Suppressor macrophage treated with lipopolysaccharide for 4 hours (primary cell): ENCODE measurements at places on chromosomes 1 and 21.
A peak's percentile ranks its signal among the peaks of the same experiment; 100 is the strongest.

DNA sequence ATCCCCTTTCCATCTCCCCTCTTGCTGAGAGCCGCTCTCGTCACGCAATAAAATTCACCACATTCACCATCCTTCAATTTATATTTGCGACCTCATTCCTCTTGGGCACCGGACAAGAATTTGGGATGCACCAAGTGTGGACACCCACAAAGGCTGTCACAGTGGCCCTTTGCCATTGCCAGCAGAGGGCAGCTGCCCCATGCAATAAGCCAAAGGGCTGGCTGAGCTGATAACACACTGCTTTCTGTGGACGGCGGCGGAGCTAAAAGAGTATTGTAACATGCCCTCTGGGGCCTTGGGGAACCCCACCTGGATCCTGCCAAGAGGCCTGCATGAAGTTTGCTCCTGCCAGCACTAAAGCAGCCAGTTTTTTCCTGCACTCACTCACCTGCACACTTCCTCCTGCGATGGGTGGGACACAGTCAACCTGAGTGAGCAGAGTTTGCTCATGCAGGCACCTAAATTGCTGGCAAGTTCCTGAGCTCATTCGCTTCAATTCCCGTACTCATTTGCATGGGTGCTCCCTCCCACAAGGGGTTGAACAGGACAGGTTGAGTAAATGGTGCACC, 792.3 kb upstream of the ADAMTS5 start:
- no peak for DNase-seq

DNA sequence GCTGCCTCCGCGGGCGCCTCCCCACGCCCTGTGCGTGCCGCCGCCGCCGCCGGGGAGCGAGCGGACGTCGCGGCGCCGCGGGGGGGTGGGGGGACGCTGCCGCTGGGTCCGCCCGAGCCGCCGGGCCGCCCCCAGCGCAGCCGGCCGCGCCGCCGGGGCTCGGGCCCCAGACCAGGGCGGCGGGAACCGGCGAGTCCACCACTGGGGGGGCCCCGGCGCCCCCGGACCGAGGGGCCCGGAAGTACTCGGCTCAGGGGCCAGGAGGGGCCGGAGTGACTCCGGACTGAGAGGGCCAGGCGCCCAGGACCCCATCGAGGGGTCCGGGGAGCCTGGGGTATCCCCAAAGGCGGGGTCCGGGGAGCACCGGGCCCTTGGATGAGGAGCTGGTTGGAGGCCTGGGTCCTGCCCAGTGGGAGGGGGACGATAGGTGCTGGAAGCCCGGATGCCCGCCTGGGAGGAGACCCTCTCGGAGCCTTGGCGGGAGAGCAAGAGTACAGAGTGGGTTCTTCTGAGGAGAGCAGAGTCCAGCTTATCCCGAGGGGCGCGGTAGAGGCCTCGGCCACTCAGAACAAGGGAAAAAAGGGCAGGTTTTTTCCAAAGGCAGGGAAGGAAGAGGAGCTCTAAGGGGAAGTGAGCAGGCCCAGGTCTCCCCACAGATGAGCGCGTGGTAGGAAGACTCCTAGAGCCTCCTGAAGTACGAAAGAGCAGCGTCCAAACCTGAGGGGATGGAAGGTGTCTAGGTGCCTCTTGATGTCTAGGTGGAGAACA, 556 bp downstream of the GMEB1 start:
- DNase-seq, result peak; percentile 87

DNA sequence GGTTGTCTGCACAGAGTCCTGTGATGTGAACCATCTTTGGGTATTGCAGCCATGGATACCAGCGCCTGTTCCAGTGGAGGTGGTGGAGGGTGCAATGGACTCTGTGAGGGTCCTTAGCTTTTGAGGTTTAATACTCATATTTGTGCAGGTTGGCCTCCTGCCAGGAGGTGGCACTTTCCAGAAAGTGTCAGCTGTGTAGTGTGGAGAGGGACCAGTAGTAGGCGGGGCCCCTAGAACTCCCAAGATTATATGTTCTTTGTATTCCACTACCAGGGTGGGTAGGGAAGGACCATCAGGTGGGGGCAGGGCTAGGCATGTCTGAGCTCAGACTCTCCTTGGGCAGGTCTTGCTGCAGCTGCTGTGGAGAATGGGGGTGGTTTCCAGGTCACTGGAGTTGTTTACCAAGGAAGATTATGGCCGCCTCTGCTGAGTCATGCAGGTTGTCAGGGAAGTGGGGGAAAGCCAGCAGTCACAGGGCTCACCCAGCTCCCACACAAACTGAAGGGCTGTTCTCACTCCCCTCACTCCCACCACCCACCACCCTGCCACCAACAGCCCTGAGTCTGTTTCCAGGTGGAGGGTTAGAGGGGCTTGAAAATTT, 31.2 kb upstream of the ZNF678 start:
- no peak for DNase-seq

- DNase-seq, result no peak
Observed at GRCh38 chr1:195195423-195196057, 1412.7 kb downstream of the KCNT2 start.

GRCh38 chr1:54950006-54950368, 30.4 kb upstream of the TMEM61 start:
- DNase-seq, result no peak

DNA sequence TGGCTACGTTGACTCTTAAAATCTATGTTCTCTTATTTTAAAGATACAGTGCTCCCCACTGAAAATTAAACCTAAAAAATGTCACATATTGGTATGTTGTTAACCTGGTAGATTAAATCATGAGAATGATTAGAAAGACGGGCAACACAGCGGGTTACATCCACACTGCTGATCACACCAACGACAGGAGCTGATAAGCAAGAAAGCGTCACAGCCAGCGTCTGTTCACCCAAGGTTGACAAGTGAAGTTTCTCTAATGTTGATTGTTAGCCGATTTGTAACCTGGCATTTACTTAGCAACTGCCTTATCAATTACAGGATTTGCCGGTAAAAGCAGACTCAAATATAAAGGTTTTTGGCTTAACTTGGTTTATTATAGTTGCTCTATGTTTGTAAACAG, 149.3 kb downstream of the NR5A2 start:
- DNase-seq, result no peak

DNA sequence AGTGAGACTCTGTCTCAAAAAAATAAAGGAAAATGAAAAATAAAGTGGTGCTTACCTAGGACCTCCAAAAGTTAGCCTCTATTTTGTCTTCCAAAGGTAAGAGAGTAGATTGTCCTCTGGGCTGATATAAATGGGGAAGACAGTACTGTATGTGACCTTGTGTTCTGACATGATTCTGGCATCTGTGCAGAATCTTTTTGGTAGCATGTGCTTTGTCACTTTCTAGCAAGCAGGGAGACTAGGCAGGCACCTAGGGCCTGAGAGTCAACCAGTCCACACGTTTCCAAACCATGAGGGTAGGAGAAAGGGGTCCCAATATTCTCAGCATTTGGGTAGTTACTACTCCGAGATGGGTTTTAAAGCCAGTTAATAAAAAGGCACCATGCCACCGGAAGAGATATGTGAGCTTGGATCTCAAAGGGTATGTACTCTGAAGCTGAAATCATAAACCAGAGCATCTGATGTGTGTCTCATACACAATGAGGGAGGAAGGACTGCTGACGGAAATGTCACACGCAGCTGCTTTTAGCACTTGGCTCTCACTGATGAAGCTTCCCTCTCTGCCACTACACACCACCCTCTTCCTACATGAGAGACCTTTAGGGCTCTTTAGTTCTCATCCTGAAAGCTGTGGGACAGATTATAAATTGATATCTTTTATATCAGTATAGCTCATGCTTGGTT, 27.0 kb upstream of the SLC16A1 start:
- peak; percentile 73 for DNase-seq

- DNase-seq, result no peak
Observed at GRCh38 chr21:38012672-38013071, 96.4 kb upstream of the KCNJ6 start.

GRCh38 chr1:206921772-206922265, at the start of gene FCMR:
FCMR (minus strand) TSS chr1:206921941; CDS start chr1:206921854, 87 bp downstream.
- peak; percentile 83 for DNase-seq

DNA sequence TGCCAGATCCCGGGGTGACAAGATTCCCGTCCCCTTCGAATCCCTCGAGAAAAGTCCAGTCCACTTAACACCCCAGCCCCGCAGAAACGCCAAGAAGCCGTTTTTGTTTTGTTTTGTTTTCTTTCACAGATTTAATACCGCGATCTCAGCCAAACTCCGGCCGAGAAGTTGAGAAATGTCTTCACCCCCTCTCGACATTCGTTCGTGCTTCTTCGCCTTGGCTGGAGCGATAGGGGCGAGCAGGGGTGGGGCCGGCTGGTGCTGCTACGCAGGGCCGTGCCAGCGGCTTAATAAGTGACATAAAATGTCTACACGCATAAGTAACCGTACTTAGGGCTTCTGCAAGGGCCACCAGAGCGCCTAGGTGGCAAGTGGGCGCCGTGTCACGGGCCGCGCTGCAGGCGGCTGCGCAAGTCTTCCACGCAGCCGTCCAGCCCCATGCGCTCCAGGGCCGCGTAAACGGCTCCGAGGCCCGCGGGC, 4.9 kb downstream of the TNFRSF25 start:
- DNase-seq, result no peak

- DNase-seq, result peak; percentile 75
Observed at GRCh38 chr1:2044510-2045319, 5.5 kb upstream of the PRKCZ start.

DNA sequence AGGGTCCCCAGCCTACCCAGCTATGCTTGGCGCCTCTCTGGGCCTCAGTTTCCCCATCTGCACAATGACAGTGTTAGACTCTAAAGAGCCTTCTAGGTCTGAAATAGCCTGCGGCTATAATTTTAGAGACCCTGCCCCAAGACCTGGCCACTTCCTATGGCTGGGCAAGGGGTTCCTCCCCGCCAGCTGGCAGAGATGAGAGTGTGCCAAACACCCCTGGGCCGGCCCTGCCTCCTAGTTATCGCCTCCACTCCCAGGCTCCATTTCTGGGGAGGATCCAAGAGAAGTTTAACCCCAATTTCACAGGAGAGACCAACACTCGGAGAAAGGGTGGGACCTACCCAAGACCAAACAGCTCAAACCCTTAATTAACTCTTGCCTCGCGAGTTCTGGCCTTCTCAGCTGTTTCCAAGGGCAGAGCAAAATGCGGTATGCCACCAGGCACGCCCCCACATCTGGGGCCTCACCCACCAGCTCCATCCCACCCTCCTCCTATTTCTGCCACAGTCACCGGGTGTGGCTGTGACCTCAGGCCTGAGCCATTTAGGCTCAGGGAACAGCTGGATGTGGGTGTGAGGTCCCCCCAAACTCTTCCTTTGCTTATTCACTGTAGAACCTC, 35.7 kb downstream of the TTC39A start:
- DNase-seq, result no peak

DNA sequence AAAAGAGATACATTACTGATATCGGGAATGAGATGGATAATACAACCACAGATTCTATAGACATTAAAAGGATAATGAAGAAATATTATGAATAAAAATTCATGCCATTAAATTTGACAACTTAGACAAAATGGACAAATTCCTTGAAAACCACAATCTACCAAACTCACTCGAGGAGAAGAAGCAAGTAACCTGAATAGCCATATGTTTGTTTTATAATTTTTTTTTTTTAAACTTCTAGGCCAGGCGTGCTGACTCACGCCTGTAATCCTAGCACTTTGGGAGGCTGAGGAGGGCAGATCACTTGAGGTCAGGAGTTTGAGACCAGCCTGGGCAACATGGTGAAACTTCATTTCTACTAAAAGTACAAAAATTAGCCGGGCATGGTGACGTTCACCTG, 327.9 kb downstream of the VAV3 start:
- DNase-seq, result no peak

- DNase-seq, result no peak
Observed at GRCh38 chr1:61752921-61753389, 10.7 kb downstream of the PATJ start.

DNA sequence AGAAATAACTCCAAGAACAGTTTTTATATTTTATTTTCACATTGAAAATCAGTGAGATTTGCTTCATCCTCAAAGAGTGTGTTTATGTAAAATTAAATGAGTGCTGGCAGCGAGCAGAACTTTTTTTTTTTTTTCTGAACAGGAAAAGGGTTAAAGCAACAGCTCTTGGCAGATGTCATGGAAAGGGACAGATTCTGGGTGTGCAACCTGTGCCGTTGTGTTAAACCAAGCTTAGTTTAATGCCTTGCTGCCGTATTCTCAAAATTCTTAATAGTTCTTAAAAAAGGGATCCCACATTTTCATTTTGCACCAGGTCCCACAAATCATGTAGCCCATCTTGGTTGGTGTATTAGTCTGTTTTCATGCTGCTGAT, 227.4 kb upstream of the VAMP3 start:
- DNase-seq, result no peak

- peak; percentile 63 for DNase-seq
Observed at GRCh38 chr1:207867136-207868109, 43.5 kb downstream of the CD34 start.

DNA sequence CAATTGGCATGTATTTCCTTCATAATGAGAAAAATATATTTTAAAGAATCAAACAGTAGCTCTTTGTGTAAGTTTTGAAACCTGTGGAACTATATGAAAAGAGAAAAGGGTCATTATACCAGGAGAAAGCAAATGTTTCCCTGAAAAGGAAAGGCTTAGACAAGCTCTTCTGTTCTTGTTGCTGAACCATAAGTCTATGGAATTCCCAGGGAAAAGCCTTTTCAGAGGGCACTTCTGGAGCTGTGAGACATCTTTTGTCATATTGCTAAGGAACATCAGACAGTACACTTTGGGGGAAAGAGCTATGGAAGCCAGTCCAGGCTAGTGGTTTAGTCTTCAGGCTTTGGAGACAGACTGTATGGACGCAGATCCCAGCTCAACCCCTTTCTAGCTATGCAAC, 12.1 kb upstream of the SHCBP1L start:
- DNase-seq, result no peak

DNA sequence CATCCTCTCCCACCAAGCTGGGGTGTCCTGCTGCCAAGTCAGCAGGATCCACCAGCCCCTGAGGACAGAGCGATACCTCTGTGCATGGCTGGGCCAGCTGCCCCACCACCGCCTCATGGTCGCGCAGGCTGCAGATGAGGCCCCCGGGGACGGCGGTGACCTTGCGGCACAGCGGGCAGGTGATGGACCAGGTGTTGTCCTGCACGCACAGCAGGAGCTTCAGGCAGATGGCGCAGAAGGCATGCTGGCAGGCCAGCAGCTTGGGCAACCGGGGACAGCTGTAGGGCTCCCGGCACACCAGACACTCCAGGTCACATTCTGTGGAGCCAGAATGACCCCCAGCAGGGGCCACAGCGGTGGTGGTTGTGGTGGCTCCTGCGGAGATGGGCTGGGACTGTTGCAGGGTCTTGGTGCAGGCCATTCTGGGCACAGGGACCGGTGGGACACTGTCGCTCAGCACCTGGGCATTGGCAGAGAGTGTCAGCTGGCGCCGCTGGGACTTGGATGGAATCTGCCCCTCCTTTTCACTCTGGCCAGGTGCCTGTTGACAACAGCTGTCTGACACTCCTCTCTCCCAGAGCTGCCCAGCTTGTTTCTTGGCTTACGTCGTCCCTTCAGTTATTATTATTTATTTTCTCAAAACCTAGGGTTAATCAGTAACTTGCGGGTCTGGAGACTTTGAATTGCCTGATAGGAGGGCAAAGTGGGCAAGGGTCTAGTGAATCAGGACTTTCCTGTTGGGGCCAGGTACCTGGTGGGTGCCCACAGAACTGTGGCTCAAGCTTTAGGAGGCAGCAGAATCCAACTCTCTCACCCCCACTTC, at the start of gene RNF186:
TSS of gene RNF186 (minus strand) at position 603 of the 823 bp plus-strand sequence. CDS start at position 421, 182 bp downstream.
- DNase-seq, result no peak

- no peak for DNase-seq
Observed at GRCh38 chr21:14827468-14827867, 237.3 kb downstream of the NRIP1 start.
